ENCODE measurements at places on chromosomes 3 and 15. TPM values are rescaled to one million over a fixed set of nuclear protein-coding genes. Genes with fewer than 3 reads are reported as not detected.

Gene SLC28A2
- total RNA-seq = 86.6 TPM

Gene SLC9C1
- 0.46 TPM for total RNA-seq

Gene NPAP1
- 0.17 TPM for total RNA-seq

Gene CD200
- 10.5 TPM for total RNA-seq

Gene ARGFX
- not detected for total RNA-seq

Gene ROBO2
- 2.8 TPM for total RNA-seq

Gene TAMM41
- 17.5 TPM for total RNA-seq

Gene TGM5
- total RNA-seq = 0.26 TPM

Gene UQCC5
- total RNA-seq = 14.6 TPM

Gene CAPN3
- total RNA-seq = 8.1 TPM

Gene XIRP1
- 0.09 TPM for total RNA-seq

Gene STARD9
- total RNA-seq = 9.8 TPM

Gene TTBK2
- 18.6 TPM for total RNA-seq

GRCh38 chr15:78988361-78988911 is 43.6 kb upstream of the CTSH start:
- DNase-seq = peak; percentile 95

DNA sequence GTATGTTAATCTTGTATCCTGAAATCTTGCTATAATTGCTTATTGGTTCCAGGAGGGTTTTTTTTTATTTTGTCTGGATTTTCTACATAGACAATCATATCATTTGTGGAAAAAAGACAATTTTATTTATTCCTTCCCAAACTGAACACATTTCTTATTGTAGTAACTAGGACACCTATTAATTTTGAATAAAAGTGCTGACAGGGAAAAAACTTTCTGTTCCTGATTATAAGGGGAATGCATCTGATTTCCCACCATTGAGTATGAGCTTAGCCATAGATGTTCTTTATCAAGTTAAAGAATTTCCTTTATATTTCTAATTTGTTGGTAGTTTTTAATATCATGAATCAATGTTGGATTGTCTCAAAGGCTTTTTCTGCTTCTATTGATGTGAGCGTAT is 460.7 kb upstream of the CNTN3 start:
- DNase-seq = no peak

- DNase-seq = no peak
These were observed 37.0 kb upstream of the CORO2B start for GRCh38 chr15:68541743-68542142.

- DNase-seq = no peak
These were observed 10.2 kb upstream of the HTR3C start for GRCh38 chr3:184042617-184043016.

DNA sequence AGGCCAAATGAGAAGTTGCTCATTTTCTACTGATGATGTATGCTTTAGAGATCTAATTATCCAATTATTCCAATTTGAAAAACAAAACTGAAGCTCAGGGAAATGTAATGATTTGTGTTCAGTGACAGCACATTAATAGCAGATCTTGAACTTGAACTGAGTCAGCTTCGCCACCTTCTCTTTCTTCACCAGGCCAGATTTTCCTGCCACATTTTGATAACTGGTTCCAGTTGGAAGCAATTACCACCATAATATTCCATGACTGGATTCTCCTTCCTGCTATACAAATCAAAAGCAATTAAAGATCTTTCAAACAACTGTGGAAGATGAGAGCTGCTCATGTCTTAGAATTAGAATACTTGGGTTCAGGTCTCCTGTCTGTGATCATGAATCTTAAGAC is 334.1 kb downstream of the RBMS3 start:
- DNase-seq = no peak

DNA sequence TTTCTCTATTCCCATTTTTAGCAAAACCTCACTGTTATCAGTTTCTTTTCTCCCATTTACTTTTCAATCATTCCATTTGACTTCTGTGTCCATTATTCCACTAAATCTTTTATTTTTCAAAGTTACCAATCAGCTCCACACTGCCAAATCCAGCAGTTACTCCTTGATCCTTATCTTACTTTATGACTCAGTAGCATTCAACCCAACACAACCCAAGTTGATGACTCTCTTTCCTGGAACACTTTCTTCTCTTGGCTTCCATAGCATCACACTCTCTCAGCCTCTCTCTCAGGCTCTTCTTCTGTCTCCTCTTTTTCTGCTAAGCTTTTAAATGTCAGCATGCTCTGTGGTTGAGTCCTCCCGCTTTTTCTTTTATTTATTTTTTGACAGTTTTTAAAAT is 36.3 kb downstream of the RASGRP1 start:
- no peak for DNase-seq

DNA sequence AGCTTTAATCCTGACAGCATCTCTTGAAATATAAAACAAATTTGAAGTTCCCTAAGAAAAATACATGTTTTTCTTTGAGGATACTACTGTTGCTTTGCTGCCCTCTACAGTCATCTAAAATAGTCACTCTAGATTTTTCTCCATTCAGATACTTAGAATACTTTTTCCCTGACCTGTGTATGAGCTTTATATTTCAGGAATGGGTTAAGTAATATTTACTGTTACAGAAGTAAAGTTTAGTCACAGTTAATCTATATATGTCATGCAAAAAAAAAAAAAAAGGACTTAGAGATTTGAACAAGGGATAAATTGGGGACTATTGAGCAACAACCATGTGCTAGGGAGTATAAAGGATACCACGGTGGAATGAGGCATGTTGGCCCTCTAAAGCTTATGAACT is 8.8 kb downstream of the NECTIN3 start:
- no peak for DNase-seq

DNA sequence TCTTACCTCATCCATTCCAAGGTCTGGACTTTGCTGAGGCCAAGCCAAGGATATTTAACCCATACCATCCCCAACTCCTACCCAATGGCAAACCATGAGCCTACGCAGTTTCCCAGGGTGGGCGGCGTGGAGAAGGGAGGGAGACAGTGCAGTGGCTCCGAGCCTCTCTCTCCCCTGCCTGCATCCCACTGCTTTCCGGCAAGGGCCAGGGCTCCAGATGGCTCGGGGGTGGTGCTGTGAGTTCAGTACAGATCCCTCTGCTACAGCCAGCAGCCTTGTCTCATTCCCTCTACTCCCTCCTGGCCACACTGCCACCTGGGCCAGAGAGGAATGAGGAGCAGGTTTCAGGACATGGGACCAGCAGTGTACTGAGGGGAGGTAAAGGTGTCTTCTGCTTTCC is 44.3 kb upstream of the APEH start:
- no peak for DNase-seq

DNA sequence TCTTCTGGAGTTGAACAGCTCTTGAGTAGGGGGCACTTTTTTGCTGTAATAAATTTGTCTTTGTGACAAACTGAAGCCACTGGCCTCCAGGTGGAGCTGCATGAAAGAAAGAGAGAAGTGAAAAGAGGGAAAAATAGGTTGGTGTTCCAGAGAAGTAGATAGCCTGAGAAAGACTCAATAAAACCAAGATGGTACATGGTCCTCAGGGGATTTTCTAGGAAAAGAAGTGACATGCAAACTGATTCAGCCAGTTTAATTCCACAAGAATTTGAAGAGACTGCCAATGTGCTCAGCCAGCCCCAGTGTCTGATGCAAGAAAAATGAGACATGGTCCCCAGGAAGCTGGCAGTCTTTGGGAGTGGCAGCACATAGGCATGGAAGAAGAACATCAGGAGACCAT is 152.7 kb downstream of the CD47 start:
- peak; percentile 28 for DNase-seq

DNA sequence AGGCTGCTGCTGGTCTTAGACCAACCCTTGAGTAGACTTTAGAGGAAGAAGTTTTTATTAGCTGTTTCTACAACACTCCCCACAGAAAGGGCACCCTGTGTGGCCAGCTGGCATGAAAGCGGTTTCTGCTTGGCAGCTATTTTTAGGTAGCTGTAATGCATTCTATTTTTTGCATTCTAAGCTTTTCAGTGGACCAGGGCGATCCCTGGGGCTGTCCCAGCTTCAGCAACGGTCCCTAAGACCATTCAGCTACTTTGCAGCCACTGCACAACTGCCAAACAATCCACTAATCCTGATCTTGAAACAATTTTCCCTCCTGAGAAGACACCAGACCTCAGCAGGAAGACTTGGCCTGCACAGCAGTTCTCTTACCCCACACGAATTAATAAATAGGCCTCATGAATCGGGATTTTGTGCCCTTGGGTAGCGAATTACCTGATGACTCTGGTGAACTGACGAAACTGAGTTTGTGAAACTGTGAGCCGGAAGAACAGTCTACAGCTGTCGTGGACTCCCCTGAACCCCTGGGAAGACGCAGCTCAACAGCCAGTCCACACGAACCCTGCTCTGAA is 14.6 kb upstream of the TFRC start:
- peak; percentile 27 for DNase-seq

GRCh38 chr3:139970526-139970925 is 35.5 kb downstream of the CLSTN2 start:
- DNase-seq = no peak

DNA sequence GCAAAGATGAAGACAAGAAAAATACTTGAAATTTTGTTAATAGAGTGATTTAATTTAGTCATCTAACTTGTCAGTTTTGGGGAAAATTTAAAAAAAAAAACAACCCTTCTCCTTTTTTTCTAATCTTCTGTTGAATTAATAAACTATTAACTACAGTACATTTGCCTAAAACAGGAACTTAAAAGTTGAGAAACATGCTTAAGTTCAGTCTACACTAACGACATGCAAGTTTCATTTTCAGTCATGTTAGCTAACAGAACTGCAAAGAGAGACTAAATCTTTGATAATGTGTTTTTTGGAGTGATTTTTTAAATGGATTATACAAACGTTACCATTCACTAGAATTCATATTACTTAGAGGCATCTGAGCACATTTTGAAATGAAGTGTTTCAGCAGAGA is 71.9 kb upstream of the MBNL1 start:
- no peak for DNase-seq

GRCh38 chr3:60198179-60198720 is 1053.0 kb downstream of the FHIT start:
- DNase-seq = no peak

DNA sequence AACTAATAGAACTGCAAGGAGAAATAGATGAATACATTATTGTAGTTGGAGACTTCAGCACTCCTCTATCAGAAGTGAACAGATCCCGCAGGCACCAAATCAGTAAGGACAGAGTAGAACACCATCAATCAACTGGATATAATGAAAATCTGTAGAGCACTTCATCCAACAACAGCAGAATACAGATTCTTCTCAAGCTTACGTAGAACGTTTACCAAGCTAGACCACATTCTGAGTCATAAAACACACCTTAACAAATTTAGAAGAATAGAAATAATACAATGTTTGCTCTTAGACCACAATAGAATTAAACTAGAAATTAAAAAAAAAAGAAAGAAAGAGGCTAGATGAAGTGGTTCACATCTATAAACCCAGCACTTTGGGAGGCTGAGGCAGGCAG is 70.7 kb upstream of the NEDD4 start:
- no peak for DNase-seq

- peak; percentile 16 for DNase-seq
These were observed 785 bp downstream of the MFSD1 start for GRCh38 chr3:158802409-158803268.

DNA sequence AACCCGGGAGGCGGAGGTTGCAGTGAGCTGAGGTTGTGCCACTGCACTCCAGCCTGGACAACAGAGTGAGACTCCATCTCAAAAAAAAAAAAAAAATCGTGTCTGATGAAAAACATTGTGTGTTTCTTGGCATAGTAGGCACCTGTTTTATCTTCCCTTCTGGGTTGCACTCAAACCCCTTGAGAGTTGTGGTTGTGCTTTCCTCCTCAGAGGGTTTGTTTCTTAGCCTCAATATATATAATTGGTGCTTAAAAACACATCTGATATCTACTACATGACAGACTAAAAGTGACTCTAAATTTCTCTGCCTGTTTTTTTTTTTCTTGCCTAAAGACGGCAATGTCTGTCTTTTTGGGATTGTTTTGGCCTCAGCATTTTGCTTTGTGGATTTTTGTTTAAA is 7.6 kb downstream of the NR1D2 start:
- DNase-seq = no peak

GRCh38 chr3:119240101-119240590 is 532 bp downstream of the B4GALT4 start:
- DNase-seq = peak; percentile 48

DNA sequence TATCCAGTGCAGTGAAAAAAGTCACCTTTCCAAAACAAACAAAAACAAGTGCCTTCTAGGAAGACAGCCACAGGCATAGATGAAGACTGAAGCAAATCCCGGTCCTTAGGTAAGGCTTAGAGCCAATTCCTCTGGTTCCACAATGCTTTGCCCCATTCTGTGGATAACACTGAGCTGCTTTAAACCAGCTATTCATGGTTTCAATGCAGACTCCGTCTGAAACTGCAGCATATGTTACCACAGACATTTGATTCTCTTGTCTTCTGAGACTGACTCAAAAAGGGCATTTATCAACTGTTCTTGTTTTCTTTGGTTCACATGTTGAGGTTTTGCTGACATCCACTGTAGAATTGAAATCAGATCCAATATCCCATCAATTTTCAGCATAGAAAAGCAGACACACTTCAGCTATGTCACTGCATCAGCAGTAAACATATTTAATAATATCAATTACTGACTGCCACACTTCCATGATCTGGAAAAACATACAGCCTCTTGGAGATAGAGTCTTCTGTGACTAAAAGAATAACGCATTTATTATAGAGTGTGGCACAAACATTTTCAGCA is 659.3 kb downstream of the ROBO2 start:
- no peak for DNase-seq

- DNase-seq = peak; percentile 91
These were observed 30.0 kb downstream of the PAQR5 start for GRCh38 chr15:69328739-69329138.

GRCh38 chr15:34738002-34738401 is 16.8 kb downstream of the GJD2 start:
- DNase-seq = no peak

DNA sequence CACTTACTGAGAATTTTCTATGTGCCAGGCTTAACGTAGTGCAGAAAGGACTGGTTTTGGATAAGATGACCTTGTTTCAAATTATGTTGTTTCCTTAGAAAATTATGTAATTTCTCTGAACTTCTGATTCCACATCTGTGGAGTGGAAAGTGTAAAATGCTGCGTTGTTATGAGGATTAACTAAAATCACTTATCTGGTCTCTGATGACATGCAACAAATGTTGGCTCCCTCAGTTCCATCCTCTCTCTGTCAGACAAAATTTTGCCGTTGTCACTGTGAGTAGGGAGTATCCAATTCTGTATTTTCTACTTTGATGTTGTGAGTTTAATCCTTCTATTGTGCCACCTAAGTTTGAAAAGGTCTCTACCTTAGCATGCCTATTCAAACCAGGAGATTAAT is 175.5 kb downstream of the KCNMB2 start:
- DNase-seq = no peak

Data from mucosa of gallbladder (tissue), 1 donor.